ENCODE measurements at places on chromosomes 4 and X. TPM values are rescaled to one million over a fixed set of nuclear protein-coding genes. Genes with fewer than 3 reads are reported as not detected.

- no peak overlapping the region for H3K4me3 ChIP-seq
- H3K36me3 ChIP-seq: no peaks in the 10 kb centered on the region
- H3K27ac ChIP-seq: no peak overlapping the region
- no peaks in the 10 kb centered on the region for H3K27me3 ChIP-seq
- H3K4me1 ChIP-seq: no peaks in the 10 kb centered on the region
- no peak for DNase-seq
These were observed 164.8 kb downstream of the AASDH start for GRCh38 chr4:56222514-56222913.

DNA sequence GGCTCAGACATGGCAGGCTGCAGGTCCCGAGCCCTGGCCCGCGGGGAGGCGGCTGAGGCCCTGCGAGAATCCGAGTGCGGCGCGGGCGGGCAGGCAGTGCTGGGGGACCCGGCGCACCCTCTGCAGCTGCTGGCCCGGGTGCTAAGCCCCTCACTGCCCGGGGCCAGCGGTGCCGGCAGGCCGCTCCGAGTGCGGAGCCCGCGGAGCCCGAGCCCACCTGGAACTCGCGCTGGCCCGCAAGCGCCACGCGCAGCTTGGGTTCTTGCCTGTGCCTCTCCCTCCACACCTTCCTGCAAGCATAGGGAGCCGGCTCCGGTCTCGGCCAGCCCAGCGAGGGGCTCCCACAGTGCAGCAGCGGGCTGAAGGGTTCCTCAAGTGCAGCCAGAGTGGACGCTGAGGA, 97.5 kb downstream of the QDPR start:
- no peaks in the 10 kb centered on the region for H3K27me3 ChIP-seq
- peak; percentile 83 for DNase-seq
- H3K4me1 ChIP-seq: no peaks in the 10 kb centered on the region
- no peaks in the 10 kb centered on the region for H3K36me3 ChIP-seq

GRCh38 chrX:141791856-141792255, 46.3 kb upstream of the MAGEC3 start:
- DNase-seq: no peak
- no peaks in the 10 kb centered on the region for H3K27me3 ChIP-seq
- H3K4me3 ChIP-seq: no peak overlapping the region
- H3K36me3 ChIP-seq: no peaks in the 10 kb centered on the region

DNA sequence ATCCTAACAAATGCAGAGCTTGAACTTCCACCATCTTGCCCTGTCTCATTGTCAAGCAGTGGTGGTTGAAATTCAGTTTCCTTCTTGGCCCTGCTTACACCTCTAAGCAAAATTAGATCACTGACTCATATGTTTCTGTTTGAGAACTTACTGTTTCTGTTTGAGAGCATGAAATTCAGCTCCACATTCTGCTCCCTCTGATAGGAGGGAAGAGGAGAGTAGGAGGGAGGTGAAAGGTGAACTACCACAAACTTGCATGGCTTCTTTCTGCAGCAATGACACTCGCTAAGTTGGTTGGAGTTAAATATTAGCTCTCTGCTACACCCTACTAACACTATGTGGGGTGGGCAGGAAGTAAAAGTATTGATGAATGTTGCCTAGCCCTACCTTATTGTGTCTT, 117.8 kb upstream of the EDA2R start:
- H3K36me3 ChIP-seq: no peaks in the 10 kb centered on the region
- no peaks in the 10 kb centered on the region for H3K4me1 ChIP-seq
- no peak for DNase-seq
- no peaks in the 10 kb centered on the region for H3K27me3 ChIP-seq
- H3K27ac ChIP-seq: no peak overlapping the region

Gene TMPRSS11A
- total RNA-seq: not detected

GRCh38 chr4:72357908-72358307, 211.1 kb downstream of the ADAMTS3 start:
- no peaks in the 10 kb centered on the region for H3K27me3 ChIP-seq
- no peak overlapping the region for H3K27ac ChIP-seq
- no peak overlapping the region for H3K4me3 ChIP-seq
- DNase-seq: no peak
- no peaks in the 10 kb centered on the region for H3K36me3 ChIP-seq

Gene DCAF8L2
- total RNA-seq: not detected

Gene SLBP
- total RNA-seq: 38.8 TPM

DNA sequence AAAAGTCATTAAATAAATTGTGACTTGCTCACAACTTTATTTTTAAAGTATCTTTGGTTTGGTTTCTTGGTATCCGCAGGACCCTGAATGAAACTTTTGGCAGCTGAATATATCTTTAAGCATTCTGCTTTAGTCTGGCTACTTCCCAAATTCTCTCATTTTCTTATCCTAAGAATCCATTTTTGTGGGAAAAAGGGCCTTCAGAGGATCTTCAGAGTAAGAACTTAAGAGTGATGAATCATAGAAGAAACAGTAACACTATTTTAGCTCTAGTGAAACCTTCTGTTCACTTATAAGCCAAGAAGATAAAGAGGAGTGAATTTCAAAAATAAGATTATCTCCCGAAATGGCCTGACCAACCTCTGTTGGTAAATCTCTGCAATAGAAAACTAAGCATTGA, 540.6 kb upstream of the MAGEB18 start:
- no peaks in the 10 kb centered on the region for H3K4me1 ChIP-seq
- no peak for DNase-seq
- H3K4me3 ChIP-seq: no peak overlapping the region
- no peak overlapping the region for H3K27ac ChIP-seq

Gene TKTL1
- total RNA-seq: 1.2 TPM

DNA sequence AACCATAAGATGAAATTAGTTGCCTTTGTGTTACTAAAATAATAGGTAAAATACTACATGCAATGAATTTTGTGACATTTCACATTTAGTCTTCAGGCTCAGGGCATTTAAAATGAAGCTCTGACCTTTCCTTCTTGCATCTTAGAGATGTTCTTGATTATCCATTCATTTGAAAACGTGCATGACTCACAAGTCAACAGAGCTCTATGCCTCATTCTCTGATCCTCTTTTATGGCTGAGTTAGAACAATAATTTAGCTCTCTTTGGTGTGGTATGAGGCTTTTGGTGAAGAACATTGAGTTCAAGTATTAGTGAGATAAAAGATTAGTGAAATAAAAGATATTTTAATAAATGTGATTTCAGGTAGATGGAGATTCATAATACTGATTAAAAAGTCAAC, 66.5 kb downstream of the TIGD2 start:
- no peaks in the 10 kb centered on the region for H3K27me3 ChIP-seq
- H3K36me3 ChIP-seq: no peaks in the 10 kb centered on the region
- no peak overlapping the region for H3K27ac ChIP-seq
- no peaks in the 10 kb centered on the region for H3K4me1 ChIP-seq

Gene UGT2B11
- total RNA-seq: not detected

GRCh38 chrX:106170318-106170717, 2.2 kb downstream of the PWWP3B start:
- DNase-seq: no peak
- no peaks in the 10 kb centered on the region for H3K36me3 ChIP-seq
- no peak overlapping the region for H3K27ac ChIP-seq
- no peak overlapping the region for H3K4me3 ChIP-seq
- no peaks in the 10 kb centered on the region for H3K27me3 ChIP-seq
